GM20000 (cell line): ENCODE measurements at places on chromosomes 5 and 9.
A peak's percentile ranks its signal among the peaks of the same experiment; 100 is the strongest.

- peak; percentile 1 for DNase-seq
Measured at GRCh38 chr5:20833081-20833627, 845.2 kb upstream of the CDH18 start.

- no peak for DNase-seq
Measured at GRCh38 chr9:77907585-77907984, 124.0 kb downstream of the GNAQ start.

- no peak for DNase-seq
Measured at GRCh38 chr5:151328734-151329133, 18.6 kb downstream of the SLC36A2 start.

- no peak for DNase-seq
Measured at GRCh38 chr5:107428303-107428813, 242.4 kb downstream of the EFNA5 start.

- DNase-seq, result no peak
Measured at GRCh38 chr5:181235323-181235688, 8.4 kb downstream of the RACK1 start.

- DNase-seq, result peak; percentile 36
Measured at GRCh38 chr9:129836311-129837007, 1.2 kb downstream of the USP20 start.

DNA sequence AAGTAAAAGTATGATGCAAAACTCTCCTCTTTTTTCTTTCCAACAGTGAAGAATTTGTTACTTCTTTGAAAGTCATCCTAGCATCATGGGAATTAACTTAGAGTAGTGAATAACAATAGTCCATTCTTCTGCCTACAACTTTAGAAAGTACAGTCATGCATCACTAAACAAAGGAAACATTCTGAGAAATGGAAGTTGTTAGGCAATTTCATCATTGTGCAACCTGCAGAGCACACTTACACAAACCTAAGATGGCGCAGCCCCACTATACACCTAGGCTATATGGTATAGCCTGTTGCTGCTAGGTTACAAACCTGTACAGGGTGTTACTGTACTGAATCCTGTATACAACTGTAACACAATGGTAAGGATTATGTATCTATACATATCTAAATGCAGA, 1209.3 kb upstream of the C9orf72 start:
- DNase-seq, result no peak

- DNase-seq, result no peak
Measured at GRCh38 chr5:125894383-125894782, 528.8 kb upstream of the GRAMD2B start.

GRCh38 chr9:130651221-130651620, 13.2 kb upstream of the PRDM12 start:
- no peak for DNase-seq

DNA sequence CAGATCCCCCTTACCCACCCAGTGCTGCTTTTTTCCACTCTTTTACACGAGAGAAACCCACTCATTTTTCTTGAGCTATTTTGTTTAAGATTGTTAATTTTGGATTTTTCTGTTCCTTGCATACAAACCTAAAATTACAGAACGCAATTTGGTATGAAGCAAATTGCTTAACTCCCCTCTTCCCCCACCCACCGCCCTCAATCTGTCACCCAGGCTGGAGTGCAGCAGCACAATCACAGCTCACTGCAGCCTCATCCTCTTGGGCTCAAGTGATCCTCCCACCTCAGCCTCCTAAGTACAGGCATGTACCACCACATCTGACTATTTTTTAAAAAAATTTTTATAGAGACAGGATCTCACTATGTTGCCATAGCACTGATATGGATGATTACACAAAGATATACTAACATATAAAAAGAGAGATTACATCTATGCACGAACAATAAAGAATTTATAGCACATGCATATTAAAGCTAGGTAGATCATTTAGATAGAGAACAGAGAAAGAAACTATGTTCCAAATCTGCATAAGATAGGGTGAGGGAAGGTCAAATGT, 203.6 kb downstream of the PIK3R1 start:
- DNase-seq, result no peak

DNA sequence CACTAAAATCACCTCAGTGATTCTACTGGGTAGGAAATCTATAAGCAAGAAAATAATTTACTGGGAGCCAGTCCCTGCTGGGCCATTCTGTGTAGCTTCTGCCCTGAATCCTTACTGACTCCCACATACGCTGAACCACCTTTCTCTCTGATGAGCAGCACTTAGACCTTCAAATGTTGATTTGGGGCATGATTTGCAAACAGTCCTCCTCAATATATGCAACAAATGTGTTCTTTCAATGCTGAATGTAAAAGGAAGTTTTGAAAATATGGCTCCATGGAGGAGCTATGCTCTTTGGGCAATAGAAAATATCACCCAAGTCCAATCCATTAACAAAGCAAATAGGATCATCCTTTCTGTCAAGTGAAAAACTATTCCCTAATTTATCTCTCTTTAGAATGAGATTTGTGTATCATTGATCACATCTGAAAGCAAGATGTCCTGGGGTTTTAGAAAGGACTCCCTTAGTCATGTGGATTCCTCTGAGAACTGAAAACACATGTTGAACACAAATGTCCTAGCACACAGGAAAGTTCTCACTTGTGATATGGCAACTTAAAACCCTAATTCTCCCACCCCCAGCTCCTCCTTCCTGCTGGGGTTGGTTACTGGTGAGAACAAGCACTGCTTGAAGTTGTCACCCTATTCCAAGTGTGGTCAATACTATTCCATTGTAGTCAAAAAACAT, 8.9 kb upstream of the CER1 start:
- no peak for DNase-seq

DNA sequence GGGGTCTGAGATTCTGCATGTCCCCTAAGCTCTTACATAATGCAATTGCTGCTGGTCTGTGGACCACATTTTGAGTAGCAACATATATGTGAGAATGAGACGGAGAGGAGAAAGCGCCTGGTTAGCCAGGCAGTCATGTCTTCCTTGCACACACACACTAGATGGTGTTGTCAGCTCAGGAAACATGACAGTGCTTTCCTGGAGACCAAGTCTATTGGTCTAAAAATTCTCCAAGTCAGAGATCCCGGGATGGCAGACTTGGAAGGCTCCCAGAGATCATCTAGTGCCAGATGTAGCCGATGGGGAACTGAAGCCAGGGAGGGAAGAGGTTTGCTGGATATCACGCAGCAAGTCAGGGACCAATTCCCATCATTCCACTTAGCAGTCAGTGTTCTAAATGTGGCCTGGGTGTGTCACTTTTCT, 53.4 kb downstream of the GALNT12 start:
- DNase-seq, result no peak
